Calu3 (cell line): ENCODE measurements at places on chromosomes 7 and 10. TPM values are rescaled to one million over a fixed set of nuclear protein-coding genes. Genes with fewer than 3 reads are reported as not detected.
A peak's percentile ranks its signal among the peaks of the same experiment; 100 is the strongest.

The ATXN7L1 gene
- 11.7 and 12.0 TPM in 2 replicates for total RNA-seq

The AKR1D1 gene
- total RNA-seq, result not detected in 2 replicates

GRCh38 chr10:70477661-70478162 is 855 bp upstream of the PALD1 start:
- peak; percentile 66 for DNase-seq

GRCh38 chr7:106460792-106461254 is 176.0 kb upstream of the NAMPT start:
- DNase-seq, result peak; percentile 65

The EPO gene
- total RNA-seq, result not detected in 2 replicates

The CPXM2 gene
- not detected in 2 replicates for total RNA-seq

The BAZ1B gene
- 44.6 and 45.1 TPM in 2 replicates for total RNA-seq
